Gastrocnemius medialis (tissue), 4 donors: ENCODE measurements at places on chromosomes 11 and 22. TPM values are rescaled to one million over a fixed set of nuclear protein-coding genes. Genes with fewer than 3 reads are reported as not detected.

The TPBGL gene
- not detected for total RNA-seq

- DNase-seq: no peak
- H3K27me3 ChIP-seq: no peaks in the 10 kb centered on the region
- H3K4me1 ChIP-seq: no peaks in the 10 kb centered on the region
- no peaks in the 10 kb centered on the region for H3K36me3 ChIP-seq
Measured at GRCh38 chr11:106278391-106278790, 200.9 kb downstream of the AASDHPPT start.

DNA sequence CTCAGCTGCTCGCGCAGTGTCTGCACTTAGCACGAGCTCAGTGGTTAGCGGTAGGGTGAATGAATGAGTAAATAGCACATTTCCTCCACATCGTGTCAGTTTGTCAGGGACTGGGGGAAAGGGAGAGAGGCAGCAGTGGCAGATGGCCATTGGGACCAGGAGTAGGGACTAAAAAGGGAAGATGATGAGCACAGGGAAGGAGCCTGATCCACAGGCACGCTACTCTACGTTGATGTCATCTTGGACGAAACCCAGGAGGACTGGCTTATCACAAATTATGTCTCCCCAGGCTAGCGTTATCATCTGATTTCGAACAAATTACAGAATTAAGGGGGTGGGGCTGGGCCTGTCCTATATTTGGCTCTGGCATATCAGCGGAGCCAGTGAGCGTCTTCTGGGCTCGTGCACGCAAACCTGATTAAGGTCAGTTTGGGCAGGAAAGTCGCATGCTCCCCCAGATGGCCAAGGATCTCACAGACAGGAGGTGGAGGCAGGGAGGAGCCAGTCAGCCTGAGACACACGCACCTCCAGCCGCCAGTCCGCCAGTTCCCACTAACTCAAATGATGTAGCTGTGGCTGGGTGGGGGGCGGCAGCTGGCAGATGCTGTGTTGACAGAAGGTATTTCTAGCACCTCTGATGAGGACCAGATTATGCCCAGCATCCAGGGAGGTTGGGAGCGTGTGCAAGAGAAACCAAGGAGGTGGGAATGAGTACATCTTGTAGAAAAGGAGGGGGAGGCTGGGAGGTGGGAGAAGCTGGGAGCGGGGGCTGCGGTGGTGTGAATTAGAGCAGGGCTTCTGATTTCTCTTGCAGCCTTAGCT lies 97.4 kb upstream of the PRDM11 start:
- peak; percentile 25 for DNase-seq
- H3K36me3 ChIP-seq: no peaks in the 10 kb centered on the region
- no peaks in the 10 kb centered on the region for H3K27me3 ChIP-seq
- peaks cover 34% of the 10 kb centered on the region for H3K4me1 ChIP-seq
- H3K27ac ChIP-seq: peak overlapping the region; percentile 63

DNA sequence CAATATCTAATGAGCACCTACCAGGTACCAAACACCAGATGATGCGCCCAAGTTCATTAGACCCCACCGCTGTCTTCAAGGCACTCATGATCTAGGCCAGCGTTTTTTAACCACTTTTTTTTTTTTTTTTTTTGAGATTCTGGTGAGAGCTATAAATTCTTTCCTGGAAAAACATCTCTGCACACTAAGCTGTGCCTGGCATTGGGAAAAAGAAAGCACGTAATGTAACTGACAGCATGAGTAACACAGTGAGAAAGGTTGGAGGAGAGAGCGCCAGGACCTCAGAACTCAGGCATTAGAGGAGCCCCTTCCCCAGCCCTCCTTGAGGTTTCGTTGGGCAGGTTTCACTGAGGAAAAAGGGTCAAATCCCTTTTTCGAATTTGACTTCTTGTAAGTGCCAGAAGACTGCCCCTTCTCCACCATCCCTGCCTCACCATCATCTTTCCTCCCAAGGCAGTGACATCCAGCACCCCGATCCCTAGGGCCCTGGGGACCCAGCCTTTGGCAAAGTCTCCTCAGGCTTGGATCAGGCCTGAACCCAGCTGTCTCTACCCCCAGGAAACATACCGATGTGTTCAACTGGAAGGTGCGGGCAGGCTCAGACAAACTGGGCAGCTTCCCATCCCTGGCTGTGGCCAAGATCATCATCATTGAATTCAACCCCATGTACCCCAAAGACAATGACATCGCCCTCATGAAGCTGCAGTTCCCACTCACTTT lies 26.1 kb upstream of the SMIM35 start:
- no peaks in the 10 kb centered on the region for H3K36me3 ChIP-seq
- DNase-seq: no peak
- H3K27ac ChIP-seq: no peak overlapping the region

- H3K4me3 ChIP-seq: no peak overlapping the region
- H3K36me3 ChIP-seq: no peaks in the 10 kb centered on the region
- no peak overlapping the region for H3K27ac ChIP-seq
- H3K4me1 ChIP-seq: no peaks in the 10 kb centered on the region
Measured at GRCh38 chr11:87290304-87290922, 252.7 kb downstream of the TMEM135 start.

DNA sequence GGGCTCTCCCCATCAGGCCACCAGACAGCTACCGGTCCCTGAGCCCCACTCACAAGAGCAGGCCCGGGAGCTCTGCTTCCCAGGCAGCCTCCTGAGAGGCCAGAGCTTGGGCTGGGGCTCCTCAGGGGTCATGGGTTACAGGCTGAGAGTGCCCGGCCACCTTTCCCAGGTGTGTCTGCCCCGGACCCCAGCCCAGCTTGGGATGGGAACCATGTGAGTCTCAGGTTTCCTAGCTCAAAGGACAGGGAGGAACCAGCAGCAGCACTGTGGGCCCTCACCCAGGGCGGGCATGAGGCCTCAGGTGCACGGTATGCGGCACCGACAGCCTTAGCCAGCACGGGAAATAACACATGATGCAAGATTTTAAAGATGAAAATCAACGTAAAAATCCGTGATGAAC lies 90.1 kb downstream of the NECTIN1 start:
- H3K27ac ChIP-seq: no peak overlapping the region
- no peaks in the 10 kb centered on the region for H3K4me1 ChIP-seq
- H3K4me3 ChIP-seq: no peak overlapping the region
- no peak for DNase-seq
- H3K27me3 ChIP-seq: peaks cover 6% of the 10 kb centered on the region
- H3K36me3 ChIP-seq: no peaks in the 10 kb centered on the region
